ENCODE measurements at places on chromosomes 4 and X.

- no peak for DNase-seq
These were observed 26.9 kb downstream of the C4orf46 start for GRCh38 chr4:158644760-158645159.

DNA sequence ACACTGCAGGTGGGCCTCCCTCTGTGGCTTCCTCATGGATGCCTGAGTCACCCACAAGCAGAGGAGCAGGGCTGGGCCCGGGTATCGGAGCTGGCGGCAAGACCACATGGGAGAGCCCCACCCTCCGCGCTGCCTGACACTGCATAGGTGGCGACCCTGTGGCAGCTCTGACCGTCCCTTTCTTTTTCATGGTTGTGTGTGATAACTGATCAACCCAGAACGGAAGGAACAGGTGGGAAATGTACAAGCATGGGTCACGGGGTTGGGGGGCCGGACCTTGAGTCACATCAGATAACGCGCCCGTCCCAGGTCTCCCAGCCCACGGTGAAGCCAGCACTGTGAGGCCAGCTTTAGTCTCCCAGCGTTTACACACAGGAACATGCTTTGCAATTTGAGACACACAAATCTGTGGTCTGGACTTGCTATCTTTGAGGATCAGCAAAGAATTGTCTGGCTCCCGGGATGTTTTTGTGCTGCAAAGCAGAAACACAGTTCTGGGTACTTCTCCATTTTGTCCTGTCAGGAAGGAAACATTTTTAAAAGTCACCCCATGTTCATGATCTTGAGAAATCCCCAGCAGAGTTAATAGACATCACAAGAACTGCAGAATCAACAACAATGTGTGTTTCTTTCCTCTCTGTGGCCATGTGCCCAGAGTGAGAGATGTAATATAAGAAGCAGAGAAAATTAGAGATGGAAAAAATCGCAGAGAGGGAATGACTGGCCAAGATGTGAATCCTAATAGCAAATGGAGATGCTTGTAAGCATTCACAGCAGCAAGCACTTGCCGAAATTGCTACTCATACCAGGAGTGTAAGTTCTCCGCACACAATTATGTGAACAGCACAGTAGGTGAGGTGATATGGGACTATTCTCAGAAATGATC lies 70.1 kb upstream of the CBR4 start:
- peak; percentile 57 for DNase-seq

DNA sequence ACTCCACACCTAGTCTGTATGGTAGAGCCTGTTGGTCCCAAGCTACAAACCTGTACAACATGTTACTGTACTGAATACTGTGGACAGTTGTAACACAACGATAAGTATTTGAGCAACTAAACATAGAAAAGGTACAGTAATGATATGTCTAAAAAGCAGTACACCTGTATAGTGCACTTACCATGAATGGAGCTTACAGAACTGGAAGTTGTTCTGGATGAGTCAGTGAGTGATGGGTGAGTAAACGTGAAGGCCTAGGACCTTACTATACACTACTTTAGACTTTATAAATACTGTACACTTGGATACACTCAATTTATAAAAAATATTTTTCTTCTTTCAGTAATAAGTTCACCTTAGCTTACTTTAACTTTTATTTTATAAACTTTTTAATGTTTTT lies 104.0 kb downstream of the TMA16 start:
- DNase-seq, result no peak

- DNase-seq, result no peak
These were observed 2522.1 kb downstream of the ARAP2 start for GRCh38 chr4:33722254-33722653.

- no peak for DNase-seq
These were observed 20.9 kb upstream of the DHX15 start for GRCh38 chr4:24605216-24605615.

DNA sequence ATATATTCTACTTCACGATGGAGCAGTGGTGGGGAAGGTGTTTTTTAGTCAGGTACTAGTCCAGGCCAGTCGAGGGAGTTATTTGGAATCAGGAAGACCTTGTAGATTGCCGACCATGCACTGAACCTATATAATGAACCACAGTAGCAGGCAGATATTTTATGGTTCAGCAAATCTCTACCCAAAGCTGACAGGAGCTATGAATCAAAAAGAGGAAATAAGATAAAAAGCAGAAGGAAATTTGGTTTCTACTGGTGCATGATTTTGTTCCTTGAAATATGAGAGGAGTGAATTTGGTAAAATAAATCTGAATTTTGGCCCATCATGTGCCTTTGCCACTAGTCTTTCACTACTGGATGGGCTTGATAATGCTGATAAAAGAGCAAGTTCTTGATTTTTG lies 924.3 kb upstream of the DIAPH2 start:
- DNase-seq, result no peak

DNA sequence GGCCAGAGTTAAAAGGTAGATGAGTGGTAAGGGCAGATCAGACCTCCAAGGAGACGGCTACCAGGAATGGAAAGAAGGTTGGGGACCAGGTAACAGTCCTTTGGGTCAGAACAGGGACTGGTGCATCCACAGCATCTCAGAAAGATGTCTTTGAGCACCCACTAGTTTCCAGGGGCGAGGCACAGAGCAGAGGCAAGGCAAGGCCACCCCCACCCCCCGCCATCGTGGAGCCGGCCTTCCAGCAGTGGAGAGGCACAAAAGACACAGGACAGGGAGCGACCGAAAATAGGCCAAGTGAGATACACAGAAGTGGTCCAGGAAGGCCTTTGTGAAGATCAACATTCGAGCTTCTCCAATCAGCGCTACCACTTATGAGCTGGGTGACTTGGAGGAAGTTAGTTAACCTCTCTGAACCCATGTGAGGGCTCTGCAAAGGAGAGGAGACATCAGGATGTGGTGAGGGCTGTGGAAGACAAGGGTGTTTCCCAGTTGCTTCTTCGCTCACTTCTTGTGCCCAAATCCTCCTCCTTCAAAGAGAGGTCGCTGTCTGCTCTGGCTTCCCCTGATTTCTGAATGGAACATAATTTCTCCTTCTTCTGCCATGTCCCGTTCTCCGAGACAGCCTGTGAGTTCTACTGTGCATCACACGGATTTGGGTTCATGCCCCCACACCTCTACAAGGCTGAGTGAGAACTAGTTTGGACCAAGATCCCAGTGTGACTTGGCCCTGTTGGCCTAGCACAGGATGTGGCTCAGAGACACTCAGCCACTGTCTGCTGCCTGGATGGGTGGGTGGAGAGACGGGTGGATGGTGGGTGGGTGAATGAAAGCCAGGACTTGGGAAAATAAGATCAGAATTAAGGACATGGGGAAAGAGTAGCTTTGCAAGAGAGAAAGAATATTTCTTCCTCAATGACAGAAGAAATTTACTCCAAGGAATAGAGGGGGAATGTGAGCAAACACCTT lies 16.7 kb upstream of the MSX1 start:
- DNase-seq, result no peak

- DNase-seq, result no peak
These were observed 3.4 kb upstream of the IDS start for GRCh38 chrX:149508467-149508866.

DNA sequence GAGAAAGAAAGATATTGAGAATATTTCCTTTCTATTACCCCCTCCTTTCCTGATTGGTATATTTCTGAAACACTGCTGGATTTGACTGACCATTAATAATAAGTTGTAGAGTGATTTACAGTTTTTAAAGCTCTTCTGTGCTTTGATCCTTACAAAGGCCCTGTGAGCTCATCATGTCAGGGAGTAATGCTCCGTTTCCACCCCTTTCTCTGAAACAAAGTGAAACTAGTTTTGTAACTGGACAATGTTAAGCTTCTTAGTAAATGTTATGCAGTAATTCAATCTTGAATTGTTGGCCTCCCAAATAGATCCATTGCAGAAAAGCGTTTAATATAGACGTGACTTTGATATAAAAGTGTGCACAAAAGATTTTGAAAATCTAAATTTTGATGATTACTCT lies 190.1 kb upstream of the GNPDA2 start:
- DNase-seq, result no peak

DNA sequence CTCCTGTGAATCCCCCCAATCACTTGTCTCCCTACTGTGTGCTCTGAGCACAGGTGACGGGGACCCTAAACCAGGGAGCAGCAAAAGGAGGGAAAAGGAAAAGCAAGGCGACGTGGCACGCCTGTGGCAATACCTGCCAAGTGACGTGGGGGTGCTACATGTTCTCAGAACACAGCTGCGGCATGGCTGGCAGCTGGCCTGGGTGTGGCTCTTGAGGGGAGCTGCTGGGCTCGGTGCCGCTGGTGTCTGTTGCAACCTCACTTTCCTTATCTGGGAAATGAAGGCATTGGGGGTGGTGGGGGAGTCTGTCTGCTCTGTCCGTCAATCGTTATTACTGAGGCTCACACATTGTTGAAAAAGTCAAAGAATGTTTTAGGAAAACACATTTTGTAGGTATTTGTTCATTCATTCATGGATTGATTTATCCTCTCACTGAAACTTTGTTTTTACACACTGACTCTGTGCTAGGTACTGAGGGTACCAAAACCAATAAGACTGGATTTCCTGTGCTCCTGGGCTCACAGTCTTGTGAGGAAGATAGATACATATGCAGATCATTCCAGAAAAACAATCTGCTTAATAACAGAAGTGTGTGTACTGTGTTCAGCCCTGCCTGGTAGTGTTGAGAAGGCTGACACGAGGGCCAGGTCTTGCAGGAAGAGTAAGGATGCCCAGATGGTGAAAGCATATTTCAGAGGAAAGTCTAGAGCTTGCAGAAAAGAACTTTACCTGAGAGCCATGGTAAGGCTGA lies 217.6 kb downstream of the PTTG2 start:
- DNase-seq, result peak; percentile 82

DNA sequence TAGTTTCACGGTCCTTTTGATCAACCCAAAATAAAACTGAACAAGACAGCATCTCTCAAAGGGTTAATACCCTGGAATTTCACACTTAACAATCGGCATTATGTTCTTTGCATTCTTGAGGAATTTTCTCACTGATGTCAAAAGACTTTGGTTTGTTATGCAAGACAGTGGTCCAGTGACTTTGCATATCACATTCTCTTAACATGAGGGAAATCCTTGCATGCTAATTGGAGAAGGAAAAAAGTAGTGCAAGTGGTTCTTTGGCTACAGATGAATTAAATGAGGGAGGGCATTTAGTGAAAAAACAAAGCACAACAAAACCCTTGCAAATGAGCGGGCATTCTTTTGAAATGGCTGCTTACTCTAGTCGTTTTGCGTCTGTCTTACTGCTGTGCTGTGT lies 105.1 kb upstream of the LIMCH1 start:
- DNase-seq, result no peak

DNA sequence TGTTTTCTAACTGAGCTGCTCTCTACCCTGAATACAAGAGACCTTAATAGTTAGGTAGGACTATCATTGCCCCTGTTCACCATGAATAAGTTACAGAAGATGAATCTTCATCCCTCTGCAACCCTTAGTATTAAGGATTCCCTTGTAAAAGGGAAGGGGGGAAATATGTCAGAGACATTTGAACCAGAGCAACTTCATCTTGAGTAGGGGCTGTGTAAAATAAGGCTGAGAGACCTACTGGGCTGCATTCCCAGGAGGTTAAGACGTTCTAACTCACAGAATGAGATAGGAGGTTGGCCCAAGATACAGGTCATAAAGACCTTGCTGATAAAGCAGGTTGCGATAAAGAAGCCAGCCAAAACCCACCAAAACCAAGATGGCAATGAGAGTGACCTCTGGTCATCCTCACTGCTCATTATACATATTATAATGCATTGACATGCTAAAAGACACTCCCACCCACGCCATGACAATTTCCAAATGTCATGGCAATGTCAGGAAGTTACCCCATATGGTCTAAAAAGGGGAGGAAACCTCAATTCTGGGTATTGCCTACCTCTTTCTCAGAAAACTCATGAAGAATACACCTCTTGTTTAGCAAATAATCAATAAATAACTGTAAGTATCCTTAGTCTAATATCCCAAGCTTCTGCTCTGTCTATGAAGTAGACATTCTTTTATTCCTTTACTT lies 19.5 kb upstream of the TMPRSS11B start:
- DNase-seq, result no peak

DNA sequence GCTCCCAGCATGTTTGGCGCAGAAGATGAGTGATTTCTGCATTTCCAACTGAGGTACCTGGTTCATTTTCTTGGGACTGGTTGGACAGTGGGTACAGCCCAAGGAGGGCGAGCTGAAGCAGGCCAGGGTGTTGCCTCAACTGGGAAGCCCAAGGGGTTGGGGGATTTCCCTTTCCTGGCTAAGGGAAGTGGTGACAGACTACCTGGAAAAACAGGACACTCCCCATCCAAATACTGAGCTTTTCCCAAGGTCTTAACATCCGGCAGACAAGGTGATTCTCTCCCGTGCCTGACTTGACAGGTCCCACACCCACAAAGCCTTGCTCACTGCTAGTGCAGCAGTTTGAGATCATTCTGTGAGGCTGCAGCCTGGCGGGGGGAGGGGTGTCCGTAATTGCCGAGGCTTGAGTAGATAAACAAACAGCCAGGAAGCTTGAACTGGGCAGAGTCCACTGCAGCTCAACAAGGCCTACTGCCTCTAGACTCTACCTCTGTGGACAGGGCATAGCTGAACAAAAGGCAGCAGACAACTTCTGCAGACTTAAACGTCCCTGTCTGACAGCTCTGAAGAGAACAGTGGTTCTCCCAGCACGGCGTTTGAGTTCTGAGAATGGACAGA lies 307.7 kb upstream of the ARSJ start:
- no peak for DNase-seq

- no peak for DNase-seq
These were observed 525.8 kb downstream of the NLGN4X start for GRCh38 chrX:5702890-5703289.

DNA sequence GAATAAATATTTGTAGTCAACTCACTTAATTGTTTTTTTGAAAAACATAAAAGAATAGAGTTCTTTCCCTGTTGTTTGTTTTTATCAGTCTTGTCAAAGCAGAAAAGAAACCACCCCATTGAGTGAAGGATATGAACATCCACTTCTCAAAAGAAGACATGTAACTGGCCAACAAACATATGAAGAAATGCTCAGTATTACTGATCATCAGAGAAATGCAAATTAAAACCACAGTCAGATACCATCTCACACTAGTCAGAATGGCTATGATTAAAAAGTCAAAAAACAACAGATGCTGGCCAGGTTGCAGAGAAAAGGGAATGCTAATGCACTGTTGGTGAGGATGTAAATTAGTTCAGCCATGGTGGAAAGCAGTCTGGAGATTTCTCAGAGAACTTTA lies 326.1 kb upstream of the EMCN start:
- no peak for DNase-seq

GRCh38 chrX:151031391-151031975 lies 48.3 kb downstream of the HMGB3 start:
- DNase-seq, result no peak

GRCh38 chrX:69374569-69374968 lies 129.6 kb upstream of the NALF2 start:
- no peak for DNase-seq

- DNase-seq, result no peak
These were observed 14.7 kb upstream of the ATP8A1 start for GRCh38 chr4:42671431-42672194.

DNA sequence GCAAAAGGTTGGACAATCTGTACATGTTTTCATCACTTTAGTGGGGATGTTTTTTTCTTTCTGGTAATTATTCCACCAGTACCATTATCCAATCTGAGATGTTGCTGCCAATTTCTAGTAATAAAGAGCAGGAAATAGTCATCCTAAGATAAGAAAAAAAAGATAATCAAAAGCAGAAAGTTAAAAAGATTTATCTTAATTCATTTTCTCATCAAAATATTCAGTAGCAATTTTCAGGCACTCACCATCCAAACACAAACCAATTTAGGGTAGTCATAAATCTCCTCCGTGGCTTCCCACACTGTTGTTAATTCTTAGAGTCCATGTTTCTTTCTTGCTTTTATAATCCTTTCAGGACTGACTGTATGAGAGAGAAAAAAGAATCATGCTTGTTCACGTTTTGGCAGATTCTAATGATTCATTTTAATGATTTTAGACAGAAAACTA lies 263.7 kb upstream of the UGT8 start:
- DNase-seq, result no peak

- no peak for DNase-seq
These were observed 20.4 kb downstream of the TMEM271 start for GRCh38 chr4:555566-556275.

All from left ventricle myocardium inferior (tissue), 1 donor.